ENCODE measurements at places on chromosomes 3 and 15.

DNA sequence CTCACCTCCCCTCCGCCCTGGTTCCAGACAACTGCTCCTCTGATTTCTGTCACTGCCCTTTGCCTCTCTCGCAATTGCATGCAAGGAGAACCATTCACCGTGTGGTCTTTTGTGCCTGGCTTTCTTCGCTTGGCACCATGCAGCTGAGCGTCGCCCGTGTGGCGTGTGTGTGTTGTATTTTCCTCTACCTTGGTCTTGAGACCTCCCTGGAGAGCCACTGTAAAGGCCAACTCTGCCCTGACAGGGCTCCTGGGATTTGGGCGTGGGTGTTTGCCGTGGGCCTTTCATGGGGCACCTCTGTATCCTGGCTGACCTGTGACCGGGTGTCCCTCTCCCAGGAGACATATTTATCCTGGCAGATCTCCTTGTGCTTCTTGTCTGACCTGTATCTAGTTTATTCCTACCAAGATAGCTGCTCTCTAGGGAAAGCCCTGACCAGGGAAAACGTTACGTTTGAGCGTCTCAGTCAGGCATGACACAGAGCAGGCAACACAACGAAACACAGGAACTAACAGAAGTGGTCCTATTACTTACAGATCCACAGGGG is 2.0 kb upstream of the PIGZ start:
- DNase-seq: no peak

GRCh38 chr15:27238209-27238608 is 267.2 kb downstream of the GABRG3 start:
- DNase-seq: no peak

DNA sequence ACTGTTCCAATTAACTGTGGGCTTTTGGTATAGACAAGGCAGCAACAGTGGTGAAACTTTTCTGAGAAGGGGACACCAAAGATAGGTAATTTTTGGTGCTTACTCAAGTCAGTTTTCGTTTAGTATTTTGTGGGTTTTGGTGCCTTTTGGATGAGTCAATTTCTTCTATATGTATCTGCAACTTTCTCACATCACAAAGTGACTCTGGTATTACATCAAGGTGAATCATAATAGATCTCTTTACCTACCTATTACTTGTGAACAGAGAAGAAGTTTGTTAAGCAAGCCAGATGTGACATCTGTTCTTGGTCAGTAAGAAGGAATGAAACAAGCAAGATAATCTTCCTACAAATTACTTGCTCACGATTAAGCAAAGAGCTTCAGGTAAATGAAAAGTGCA is 732.4 kb upstream of the DPPA4 start:
- DNase-seq: no peak

DNA sequence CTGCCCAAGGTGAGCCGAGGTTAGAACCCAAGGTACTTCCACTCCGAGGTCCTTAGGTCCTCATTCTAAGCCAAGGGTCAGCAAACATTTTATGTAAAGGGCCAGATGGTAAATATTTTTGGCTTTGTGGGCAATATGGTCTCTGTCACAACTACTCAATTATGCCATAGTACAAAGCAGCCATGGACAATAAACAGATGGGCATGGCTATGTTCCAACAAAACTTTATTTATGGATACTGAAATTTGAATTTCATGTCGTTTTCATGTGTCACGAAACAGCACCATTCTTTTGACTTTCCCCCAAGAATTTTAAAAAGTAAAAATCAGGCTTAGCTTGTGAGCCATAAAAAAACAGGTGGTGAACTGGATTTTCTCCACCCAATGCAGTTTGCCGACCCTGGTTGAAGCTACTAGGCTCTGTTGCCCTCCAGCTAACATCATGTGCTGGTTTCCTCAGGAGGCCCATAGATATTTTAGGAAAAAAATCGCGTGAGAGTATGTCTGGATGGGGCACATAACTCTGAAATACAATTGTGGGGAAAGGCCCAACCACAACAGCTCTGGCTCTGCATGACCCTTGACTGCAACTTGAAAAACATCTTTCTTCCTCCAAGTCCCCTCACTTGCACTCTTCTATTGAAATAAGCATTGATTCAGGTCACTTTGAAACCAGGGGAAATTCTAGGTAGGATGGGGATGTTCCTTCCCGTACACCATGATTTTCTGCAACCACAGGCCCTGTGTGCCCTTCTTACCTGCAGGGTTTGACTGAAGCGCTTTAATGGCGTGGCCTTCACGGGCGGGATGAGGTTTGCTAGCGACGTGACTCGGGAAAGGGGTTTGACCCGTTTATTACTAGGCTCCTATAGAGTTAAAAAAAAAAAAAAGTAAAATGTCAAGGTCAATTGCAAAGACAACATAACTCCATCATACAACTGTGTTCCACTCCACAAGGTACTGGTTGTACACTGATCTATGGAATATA is 28.5 kb downstream of the ARHGEF3 start:
- DNase-seq: no peak

DNA sequence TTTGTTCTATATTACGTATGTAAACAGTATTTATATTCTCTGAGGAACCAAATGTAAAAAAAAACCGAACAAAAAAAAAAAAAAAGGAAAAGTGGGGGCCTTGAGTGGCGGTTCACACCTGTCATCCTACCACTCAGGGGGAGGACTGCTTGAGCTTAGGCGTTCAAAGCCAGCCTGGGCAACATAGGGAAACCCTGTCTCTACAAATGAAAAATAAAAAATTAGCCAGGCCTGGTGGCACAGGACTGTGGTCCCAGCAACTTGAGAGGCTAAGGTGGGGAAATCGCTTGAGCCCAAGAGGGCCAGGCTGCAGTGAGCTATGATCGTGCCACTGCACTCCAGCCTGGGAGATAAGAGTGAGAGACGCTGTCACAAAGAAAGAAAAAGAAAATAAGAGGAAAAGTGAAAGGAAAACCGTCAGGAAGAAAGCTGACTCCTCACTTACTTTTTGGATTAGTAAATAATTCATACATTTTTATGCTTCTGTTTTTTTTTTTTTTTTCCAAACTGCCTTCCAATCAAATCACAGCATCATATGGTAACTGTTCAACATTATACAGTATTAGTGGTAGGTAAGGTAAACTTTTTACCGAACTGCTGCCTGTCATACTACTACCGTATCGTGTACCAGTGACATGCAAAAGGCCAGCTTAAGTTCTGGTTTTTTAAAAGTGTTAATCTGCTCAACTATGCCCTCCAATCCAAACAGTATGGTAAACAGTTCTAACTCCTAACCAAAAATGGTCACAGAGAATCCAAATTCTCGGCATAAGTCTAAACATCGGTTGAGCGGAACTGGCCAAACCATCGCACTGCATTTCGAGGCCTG is 1.2 kb downstream of the PHC3 start:
- no peak for DNase-seq

DNA sequence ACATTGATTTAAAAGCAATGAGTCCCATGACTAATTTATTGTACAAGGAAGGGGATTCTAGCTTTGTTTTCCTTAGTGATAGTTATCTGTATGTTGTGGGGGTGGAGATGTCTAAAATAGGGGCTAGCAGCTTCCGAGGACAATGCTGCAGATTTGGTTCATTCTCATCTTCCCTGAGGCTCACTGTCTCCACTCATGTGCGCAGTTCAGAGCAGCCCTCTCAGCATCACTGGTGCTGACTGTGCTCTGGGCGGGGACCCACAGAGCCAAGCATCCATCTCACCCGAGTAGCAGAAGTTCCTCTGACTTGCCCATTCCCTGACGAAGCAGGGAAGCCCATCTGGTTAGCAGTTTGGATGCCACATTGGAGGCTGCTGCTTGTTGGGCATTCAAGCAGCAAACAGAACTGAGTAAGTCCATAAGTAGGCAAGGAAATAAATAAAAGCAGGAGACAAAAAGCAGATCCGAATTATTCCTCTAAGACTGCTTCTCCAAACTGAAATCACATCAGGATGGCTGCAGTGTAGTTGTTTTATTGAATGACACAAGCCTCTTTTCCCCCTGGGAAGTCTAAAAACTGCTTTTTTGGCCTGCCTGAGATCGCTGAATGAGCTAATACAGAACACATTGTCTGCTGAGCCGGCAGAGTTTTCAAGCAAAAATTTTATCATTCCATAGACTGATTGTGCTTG is 27.5 kb downstream of the RARB start:
- DNase-seq: no peak

- no peak for DNase-seq
Measured at GRCh38 chr15:67821784-67822440, 3.4 kb upstream of the SKOR1 start.

DNA sequence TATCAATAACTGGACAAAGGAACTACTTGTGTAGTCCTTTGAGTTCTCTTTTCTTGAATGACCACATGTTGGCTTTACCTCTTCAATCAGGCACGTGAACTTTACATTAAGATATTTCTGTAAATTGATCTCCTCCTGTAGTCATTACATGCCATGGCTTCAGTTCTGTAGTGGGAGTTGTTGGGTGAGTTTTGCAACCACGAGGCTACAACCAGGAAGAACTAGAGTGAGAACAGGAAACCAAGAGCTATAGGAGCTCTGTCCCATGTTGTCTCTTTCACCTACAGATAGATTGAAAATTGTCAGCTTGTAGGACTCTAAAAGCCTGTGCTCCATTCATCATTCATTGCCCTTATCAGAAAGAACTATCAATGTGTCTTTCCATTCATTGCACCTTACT is 2.0 kb downstream of the RSRC1 start:
- DNase-seq: no peak

DNA sequence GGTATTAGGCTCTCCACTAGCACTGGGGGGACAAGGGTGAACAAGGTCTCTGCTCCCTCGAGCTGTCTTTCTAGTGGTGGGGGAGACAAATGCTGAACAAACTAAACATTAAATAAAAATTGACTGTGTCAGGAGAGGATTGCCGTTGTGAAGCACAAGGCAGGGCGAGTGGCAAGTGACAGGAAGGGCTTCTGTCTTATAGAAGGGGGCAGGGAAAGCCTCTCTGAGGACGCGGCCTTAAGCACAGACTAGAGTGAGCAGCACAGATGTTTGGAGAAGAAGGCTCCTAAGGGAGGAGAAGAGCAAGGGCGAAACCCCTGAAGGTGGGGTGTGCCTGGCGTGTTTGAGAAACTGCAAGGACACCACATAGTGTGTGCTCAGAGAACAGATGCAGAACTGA is 50.9 kb upstream of the ATP2B2 start:
- DNase-seq: no peak

- no peak for DNase-seq
Measured at GRCh38 chr3:178084938-178085816, 451.1 kb upstream of the KCNMB2 start.

- DNase-seq: no peak
Measured at GRCh38 chr15:99965376-99965775, 232.1 kb upstream of the LYSMD4 start.

- DNase-seq: no peak
Measured at GRCh38 chr3:18127859-18128681, 297.1 kb downstream of the SATB1 start.

- DNase-seq: no peak
Measured at GRCh38 chr3:36221975-36222374, 158.3 kb upstream of the STAC start.

DNA sequence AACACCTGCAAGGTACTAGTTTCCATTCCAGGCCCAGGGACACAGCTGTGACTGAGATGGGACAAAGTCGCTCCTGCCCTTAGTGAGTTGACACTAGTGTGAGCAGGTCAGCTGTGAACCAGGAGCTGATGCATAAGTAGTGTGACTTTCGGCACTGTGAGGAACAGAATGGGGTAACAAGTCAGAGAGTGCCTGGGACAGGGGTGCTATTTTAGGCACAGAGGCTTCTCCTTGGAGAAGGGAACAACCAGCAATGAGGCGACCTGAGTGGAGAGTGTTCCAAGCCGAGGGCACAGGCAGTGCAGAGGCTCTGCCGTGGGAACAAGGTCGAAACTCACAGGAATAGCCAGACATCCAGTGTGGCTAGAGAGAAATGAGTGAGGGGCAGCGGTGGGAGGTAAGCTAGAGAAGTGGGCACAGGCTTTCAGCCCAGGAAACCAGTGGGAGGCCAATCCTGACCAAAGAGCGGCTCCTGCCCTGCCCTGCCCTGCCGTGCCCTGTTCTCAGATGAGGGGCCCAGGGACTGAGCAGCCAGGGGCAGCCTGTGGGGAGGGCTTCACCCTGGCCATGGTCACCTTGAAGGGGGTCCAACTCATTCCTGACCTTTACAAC is 14.2 kb downstream of the DNAH1 start:
- no peak for DNase-seq

- no peak for DNase-seq
Measured at GRCh38 chr15:76153241-76154197, 93.7 kb downstream of the TMEM266 start.

- no peak for DNase-seq
Measured at GRCh38 chr15:32956006-32956405, 238.2 kb downstream of the GREM1 start.

DNA sequence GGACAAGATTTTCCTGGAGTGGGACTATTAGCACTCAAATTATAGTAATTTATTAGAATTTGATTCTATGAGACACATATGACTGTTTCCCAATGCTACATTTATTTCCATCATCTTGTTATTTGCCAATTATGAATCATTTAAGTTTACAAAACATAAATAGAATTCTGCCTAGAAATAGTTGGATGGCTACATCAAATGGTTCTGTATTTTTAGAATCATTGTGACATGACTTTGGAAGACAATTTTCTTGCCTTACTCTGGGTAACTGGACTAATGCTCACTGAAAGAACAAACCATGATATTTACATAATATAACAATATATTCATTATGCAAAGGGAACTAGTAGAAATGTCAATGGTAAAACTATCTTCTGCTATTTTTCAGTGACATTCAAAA is 173.5 kb downstream of the ZIC1 start:
- DNase-seq: no peak

- DNase-seq: no peak
Measured at GRCh38 chr15:65377105-65377975, 462 bp downstream of the IGDCC3 start.

- no peak for DNase-seq
Measured at GRCh38 chr3:101643861-101644613, 32.9 kb downstream of the ZBTB11 start.

- no peak for DNase-seq
Measured at GRCh38 chr15:65083262-65083701, 6.7 kb downstream of the KBTBD13 start.

DNA sequence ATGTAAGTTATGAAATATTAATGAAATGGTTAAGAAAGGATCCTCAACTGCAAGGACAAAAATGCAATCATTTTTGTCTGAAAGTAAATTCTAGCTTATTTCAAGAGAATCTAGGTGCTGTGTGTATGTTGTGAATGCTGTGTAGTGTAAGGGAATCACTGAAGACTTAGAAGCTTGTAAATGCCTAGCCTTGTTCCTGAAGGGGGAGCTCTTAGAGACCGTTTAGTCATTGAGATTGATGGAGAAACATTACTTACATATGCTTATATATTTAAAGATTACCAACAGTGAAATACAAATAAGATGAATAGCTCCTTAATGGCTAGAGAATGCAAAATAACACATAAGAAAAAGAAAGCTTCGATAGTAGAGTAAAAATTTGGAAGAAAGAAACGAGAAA is 67.9 kb downstream of the CNTN4 start:
- no peak for DNase-seq

- no peak for DNase-seq
Measured at GRCh38 chr3:14413381-14414071, 11.1 kb downstream of the SLC6A6 start.

Data from esophagus squamous epithelium (tissue), 5 donors.